ENCODE measurements at places on chromosomes 6 and 20.

DNA sequence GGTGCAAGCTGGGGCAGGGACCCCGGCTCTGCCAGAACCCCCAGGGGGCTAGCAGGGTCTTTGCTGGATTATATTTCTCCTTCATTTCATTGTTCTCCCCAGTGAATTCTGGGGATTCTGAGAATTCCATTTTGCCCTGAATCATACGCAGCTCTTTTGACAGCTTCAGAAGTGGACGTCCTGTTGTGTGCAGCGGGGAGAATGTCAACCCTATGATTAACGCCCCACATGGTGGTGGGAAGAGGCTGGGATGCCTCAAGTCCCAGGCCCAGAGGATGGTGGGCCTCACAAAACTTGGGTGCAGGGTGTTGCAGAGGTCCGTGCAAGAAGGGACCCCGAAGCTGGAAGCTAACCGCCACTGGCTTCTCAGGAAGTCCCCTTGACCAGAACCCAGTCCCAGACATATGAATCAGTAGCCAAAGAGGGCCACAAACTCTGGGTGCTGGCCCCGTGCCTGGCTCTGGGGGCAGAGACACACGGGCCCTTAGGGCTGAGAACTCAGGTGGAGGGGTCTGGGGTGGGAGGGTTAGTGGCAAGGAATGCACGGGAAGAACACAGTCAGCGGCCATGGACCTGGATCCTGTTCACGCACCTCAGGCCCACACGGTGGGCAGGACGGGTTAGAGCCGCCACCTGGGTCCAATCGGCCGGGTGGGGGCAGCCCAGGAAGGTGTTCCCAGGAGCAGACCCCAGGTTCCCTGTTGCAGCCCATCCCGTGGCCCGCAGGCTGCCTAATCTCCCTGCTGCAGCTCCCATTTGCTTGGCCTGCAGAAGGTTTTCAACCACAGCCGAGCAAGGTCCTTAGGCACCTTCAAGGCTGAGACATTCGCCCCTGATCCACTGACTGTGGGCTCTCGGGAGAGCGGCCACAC is 51.2 kb downstream of the YTHDF1 start:
- no peak for DNase-seq

- no peak for DNase-seq
Observed at GRCh38 chr6:46990031-46990644, 52.0 kb downstream of the ADGRF1 start.

- no peak for DNase-seq
Observed at GRCh38 chr6:45864651-45865050, 151.0 kb downstream of the CLIC5 start.

DNA sequence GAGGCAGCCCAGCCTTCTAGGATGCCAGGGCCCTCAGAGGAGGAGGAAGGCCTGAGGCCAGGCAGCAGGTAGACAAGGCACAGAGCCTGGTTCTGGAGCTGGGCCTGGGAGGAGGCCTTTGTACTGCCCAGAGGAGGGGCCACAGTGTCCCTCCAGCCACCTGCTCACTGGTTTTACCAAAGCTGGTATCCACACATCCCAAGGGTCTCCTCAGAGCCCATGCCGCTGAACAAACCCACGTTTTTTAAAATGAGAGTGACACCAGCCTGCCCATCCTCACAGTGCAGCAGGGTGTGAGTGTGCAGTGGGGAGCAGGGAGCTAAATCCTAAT is 162.7 kb downstream of the LY86 start:
- DNase-seq, result no peak

DNA sequence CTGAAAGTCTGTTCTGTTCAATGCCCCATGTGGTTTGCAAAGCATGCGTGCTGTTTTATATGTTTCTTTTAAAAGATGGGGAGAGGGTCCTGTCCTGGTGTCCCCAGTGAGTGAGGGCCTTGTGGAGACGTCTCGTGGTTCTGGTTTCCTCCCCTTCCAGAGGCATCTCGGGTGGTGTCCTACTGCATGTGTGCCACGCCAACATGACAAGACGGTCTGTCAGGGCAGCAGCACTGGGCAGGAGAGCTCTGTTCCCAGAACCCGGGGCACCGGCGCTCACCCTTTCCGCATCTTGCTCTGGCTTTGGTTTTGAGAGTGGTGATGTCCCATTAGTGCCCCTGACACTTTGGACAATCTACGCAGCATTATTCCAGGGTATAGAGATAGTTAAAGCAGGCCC is 275.6 kb downstream of the CDH4 start:
- DNase-seq, result no peak

DNA sequence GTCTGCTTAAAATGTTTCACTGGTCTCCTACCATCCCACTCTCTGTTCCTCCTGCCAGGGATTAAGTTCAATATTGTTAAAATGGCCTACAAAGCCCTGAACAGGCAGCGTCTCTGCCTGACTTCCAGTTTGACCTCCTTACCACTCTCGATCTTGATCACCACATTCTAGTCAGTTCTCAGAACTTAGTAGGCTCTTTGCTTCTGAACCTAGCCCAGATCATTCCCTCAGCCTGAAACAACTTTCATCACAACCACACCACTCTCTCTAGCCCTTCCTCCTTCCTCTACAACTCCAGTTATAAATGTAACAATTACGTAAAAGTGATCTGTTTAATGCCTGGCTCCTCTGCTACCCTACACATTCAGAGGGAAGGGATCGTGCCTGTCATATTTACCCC is 53.3 kb downstream of the ATG5 start:
- no peak for DNase-seq

- DNase-seq, result no peak
Observed at GRCh38 chr6:159395609-159396008, 226.4 kb downstream of the FNDC1 start.

- DNase-seq, result no peak
Observed at GRCh38 chr6:167970230-167970629, 27.2 kb upstream of the KIF25 start.

GRCh38 chr6:154164397-154164796 is 125.4 kb downstream of the OPRM1 start:
- DNase-seq, result no peak

GRCh38 chr20:31859266-31859997 is 10.9 kb downstream of the DUSP15 start:
- DNase-seq, result no peak

DNA sequence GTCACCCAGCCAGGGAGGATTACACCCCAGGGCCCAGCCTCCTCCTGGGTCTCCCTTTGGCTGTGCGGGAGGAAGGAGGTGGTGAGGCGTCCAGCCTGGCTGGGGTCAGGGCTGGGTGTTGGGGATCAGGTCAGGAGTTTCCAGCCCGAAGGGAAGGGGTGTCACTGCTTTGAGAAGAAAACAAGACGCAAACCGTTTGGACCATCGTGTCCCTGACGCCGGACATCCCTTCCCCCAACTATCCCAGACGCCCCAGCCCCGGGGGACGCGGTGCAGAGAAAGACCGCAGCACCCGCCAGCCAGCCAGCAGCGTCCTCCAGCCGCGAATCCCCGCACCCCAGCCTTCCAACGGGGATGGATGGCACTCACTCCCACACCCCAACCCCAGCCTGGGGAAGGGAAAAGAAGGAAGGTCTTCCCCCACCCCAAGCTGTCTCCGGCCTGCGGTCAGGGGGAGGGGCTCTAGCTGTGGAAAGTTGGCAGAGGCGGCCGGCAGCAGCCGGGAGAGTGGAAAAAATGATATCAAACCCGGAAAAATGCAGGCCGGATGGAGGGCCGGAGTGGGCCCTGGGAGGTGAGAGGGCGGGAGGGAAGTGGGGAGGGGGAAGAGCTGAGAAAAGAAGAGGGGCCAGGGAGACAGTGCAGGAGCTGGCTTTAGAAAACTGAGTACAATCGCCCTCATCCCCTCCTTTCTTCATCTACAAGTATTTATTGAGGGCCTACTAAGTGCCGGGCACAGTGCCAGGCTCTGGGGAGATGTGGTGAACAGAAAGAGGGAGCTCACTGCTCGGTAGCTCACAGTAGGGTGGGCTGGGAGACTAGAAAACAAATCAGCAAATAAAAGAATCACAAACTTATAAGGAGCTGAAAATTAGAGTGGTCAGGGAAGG is 10.6 kb downstream of the REM1 start:
- DNase-seq, result no peak

- DNase-seq, result no peak
Observed at GRCh38 chr6:168184701-168185100, 105.7 kb upstream of the FRMD1 start.

DNA sequence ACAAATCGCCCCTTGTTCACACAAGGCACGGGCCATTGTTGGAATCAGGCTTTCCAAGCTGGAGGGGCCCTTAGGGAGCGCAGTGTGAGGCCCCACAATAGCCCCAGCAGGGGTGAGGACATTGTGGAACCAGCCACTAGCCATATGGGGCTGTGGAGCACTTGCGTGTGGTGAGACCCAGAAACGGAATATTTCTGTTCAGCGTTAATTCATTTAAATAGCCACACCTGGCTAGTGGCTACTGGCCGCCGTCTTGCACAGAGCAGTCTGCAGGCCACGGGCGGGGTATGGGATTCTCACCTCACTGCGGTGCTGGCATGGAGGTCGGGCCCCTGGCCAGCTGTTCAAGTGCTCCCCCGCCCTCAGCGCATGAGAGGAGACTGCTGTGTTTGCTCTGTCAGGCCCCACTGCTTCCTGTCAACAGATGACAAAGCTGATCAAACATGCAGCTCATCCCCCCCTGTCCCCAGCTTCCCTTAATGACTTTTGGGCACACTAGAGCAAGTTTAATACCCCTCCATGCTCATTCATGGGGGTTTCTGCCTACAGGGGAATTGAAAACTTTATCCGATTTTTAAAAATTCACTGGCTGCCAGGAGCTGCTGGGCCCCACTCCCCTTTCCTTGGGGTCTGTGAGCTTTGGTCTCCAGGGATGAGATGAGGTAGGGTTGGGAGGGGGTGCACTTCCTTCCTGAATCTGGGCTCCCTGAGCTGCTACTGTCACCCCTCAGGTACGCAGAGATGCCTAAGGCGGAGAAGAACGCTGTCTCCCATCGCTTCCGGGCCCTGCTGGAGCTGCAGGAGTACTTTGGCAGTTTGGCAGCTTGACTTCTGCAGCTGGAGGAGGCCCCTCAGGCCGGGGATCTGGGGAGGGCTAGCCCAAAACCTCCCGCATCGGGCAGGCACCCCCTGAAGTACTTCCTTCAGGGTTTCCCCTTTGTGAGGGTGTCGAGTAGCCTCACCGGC is 13.6 kb downstream of the ITPA start:
- peak; percentile 94 for DNase-seq

- no peak for DNase-seq
Observed at GRCh38 chr6:87104667-87105066, 9.8 kb upstream of the CGA start.

DNA sequence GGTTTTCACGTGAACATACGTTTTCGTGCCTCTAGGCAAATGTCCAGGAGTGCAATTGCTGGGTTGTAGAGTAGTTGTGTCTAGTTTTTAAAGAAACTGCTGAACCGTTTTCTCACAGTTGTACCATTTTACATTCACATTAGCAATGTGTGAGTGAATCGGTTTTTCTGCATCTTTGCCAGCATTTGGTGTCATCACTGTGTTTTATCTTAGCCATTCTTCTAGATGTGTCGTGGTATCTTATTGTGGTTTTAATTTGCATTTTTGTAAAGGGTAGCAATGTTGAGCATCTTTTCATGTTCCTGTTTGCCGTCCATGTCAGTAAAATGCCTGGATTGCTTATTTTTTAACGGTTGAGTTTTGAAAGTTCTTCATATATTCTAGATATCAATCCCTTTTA is 10.2 kb downstream of the DOK5 start:
- DNase-seq, result no peak

DNA sequence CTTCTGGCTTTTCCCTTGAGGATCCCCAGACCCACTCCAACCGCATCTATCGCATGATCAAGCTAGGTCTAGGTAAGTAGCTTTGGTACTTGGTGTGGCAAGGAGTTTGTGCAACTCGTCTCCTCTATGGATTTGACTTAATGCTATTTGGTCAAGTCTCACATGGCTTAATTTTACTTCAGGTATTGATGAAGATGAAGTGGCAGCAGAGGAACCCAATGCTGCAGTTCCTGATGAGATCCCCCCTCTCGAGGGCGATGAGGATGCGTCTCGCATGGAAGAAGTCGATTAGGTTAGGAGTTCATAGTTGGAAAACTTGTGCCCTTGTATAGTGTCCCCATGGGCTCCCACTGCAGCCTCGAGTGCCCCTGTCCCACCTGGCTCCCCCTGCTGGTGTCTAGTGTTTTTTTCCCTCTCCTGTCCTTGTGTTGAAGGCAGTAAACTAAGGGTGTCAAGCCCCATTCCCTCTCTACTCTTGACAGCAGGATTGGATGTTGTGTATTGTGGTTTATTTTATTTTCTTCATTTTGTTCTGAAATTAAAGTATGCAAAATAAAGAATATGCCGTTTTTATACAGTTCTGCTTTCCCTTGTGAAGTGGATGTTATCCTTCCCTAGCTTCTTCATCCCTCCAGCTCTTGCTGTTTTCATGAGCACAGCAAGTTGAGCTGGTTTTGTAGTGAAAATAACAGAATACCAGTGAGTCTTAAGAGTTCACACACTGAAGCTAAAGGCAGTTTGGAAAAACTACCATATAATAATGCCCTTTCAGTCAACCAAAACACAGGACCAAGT is 3.8 kb downstream of the SLC35B2 start:
- DNase-seq, result no peak

DNA sequence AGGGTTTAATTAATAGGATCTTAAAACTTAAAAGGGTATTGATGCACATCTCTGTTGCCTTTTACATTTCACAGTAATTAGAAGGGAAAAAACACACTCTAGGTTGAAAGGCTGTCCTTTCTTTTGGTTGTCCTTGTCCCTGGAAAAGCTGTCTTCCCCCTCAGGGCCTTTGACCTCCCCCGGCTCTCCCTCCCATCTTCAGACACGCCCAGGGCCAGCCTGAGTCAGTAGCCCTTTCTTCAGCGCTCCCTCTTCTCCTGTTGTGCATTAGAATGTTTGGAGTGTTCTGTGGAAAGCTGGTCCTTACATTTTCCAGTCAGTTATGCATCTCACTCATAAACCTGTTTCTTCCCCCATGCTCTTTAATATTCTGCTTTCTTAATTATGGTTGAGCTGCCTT is 157.0 kb downstream of the MTHFD1L start:
- DNase-seq, result no peak

- DNase-seq, result no peak
Observed at GRCh38 chr6:28496099-28496779, 19.4 kb downstream of the GPX6 start.

GRCh38 chr6:13671548-13672127 is 40.0 kb downstream of the RANBP9 start:
- no peak for DNase-seq

DNA sequence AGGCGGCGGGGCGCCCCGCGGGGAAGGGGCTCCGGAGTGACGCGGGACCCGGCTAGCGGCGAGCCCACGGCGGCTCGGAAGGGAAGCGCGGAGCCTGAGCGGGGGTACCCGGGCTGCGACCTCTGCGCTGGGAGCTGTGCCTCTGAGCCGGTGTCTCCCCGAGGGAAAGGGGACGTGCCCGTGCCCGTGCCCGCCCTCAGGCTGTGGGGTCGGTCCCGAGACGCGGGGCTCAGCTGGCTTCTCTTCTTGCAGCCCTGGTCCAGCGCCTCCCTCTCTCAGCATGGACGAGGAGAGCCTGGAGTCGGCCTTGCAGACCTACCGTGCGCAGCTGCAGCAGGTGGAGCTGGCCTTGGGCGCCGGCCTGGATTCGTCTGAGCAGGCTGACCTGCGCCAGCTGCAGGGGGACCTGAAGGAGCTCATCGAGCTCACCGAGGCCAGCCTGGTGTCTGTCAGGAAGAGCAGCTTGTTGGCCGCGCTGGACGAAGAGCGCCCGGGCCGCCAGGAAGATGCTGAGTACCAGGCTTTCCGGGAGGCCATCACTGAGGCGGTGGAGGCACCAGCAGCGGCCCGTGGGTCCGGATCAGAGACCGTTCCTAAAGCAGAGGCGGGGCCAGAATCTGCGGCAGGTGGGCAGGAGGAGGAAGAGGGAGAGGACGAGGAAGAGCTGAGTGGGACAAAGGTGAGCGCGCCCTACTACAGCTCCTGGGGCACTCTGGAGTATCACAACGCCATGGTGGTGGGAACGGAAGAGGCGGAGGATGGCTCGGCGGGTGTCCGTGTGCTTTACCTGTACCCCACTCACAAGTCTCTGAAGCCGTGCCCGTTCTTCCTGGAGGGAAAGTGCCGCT is 686 bp downstream of the ZGPAT start:
- DNase-seq, result no peak
